ENCODE measurements at places on chromosomes 6 and 20.

- peak; percentile 84 for DNase-seq
- H3K36me3 ChIP-seq = no peaks in the 10 kb centered on the region
- no peak overlapping the region for H3K27ac ChIP-seq
- peaks cover 4% of the 10 kb centered on the region for H3K4me1 ChIP-seq
Measured at GRCh38 chr20:56343861-56344381, 14.9 kb upstream of the FAM210B start.

GRCh38 chr6:85506441-85507093, 56.7 kb downstream of the NT5E start:
- H3K27me3 ChIP-seq = no peaks in the 10 kb centered on the region
- H3K36me3 ChIP-seq = peaks cover 41% of the 10 kb centered on the region
- DNase-seq = no peak
- H3K27ac ChIP-seq = no peak overlapping the region
- no peaks in the 10 kb centered on the region for H3K4me1 ChIP-seq

- no peaks in the 10 kb centered on the region for H3K27me3 ChIP-seq
- H3K4me3 ChIP-seq = no peak overlapping the region
- H3K27ac ChIP-seq = no peak overlapping the region
- H3K4me1 ChIP-seq = peaks cover 17% of the 10 kb centered on the region
- DNase-seq = no peak
Measured at GRCh38 chr6:162173466-162173865, 554.1 kb downstream of the PRKN start.

GRCh38 chr6:1313767-1314503, 2.0 kb downstream of the FOXQ1 start:
- peaks cover 22% of the 10 kb centered on the region for H3K4me1 ChIP-seq
- H3K27ac ChIP-seq = no peak overlapping the region
- H3K27me3 ChIP-seq = peaks cover 57% of the 10 kb centered on the region
- peaks cover 2% of the 10 kb centered on the region for H3K36me3 ChIP-seq
- peak overlapping the region; percentile 56 for H3K4me3 ChIP-seq

GRCh38 chr6:22873513-22874136, 304.3 kb downstream of the HDGFL1 start:
- no peak overlapping the region for H3K4me3 ChIP-seq
- peaks cover 34% of the 10 kb centered on the region for H3K4me1 ChIP-seq
- no peaks in the 10 kb centered on the region for H3K36me3 ChIP-seq
- no peak overlapping the region for H3K27ac ChIP-seq
- H3K27me3 ChIP-seq = no peaks in the 10 kb centered on the region

DNA sequence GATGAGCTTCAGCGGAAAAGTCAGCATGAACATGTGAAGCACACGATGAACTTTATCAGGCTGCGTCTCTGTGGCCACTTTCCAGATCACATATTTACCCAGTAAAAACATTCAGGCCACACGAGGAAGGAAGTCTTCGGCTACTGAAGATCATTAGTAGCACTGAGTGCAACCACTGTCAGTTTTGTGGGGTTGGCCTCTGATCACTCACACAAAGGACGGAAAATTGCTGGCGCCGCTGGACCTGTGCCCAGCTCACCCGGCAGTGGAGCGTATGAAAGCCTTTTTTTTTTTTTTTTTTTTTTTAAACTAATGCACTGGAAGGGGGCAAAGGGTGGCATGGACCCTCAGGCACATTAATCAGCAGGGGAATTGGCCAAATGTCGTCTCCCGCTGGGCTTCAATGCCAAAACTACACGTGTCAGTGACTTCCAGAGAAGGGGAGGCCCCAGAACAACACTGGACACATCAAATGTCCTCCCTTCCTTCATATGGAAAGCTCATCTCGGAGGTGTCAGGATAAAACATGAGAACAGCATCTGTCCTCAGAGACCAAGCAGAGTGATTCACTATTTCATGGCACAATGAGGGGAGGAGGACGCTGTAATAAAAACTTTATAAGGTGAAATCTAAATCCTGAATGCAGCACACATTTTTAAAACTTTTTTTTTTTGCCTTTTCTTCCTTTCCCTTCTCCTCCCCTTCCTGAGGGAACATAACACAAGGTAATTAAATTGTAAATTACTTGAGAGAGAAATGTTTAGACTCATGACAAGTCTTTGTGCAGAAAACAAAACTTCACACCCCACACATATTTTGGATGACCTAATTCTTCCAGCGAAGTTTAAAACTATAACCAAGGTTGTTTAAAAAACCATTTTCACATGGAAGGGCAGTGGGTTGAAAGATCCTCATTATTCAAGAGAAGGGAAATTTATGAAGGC, 223.4 kb downstream of the FOXC1 start:
- no peaks in the 10 kb centered on the region for H3K27me3 ChIP-seq
- DNase-seq = no peak
- peaks cover 57% of the 10 kb centered on the region for H3K4me1 ChIP-seq

DNA sequence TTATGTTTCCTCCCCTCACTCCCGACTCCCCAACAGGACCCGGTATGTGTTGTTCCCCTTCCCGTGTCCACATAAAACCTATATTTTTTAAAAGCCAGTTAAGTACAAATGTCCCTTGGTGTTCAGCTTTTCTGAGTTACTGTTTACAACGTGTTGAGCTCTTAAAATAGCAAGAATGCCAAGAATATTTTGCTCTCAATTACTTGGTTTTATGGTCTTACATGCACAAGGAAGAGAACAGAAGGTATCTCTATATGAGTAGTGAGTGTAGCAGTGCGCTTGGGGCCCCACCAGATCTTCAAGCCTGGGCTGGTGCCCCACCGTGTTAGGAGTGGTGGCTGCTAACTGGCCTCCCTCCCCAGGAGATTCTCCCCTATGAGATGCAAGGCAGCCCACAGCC, 75.3 kb downstream of the RIN2 start:
- DNase-seq = no peak
- H3K27ac ChIP-seq = no peak overlapping the region
- no peak overlapping the region for H3K4me3 ChIP-seq
- no peaks in the 10 kb centered on the region for H3K27me3 ChIP-seq
- H3K36me3 ChIP-seq = peaks cover 8% of the 10 kb centered on the region
- H3K4me1 ChIP-seq = peaks cover 3% of the 10 kb centered on the region

- no peak overlapping the region for H3K27ac ChIP-seq
- H3K4me1 ChIP-seq = peaks cover 30% of the 10 kb centered on the region
- no peaks in the 10 kb centered on the region for H3K27me3 ChIP-seq
Measured at GRCh38 chr6:125018136-125018535, 55.9 kb downstream of the RNF217 start.

GRCh38 chr6:52929321-52930164, 20.0 kb upstream of the GSTA3 start:
- H3K27me3 ChIP-seq = no peaks in the 10 kb centered on the region
- H3K4me1 ChIP-seq = peaks cover 6% of the 10 kb centered on the region
- H3K4me3 ChIP-seq = no peak overlapping the region
- no peaks in the 10 kb centered on the region for H3K36me3 ChIP-seq
- no peak for DNase-seq
- H3K27ac ChIP-seq = peak overlapping the region; percentile 13

- no peak overlapping the region for H3K4me3 ChIP-seq
- peaks cover 5% of the 10 kb centered on the region for H3K4me1 ChIP-seq
- no peak overlapping the region for H3K27ac ChIP-seq
- no peak for DNase-seq
Measured at GRCh38 chr20:15063081-15063480, 725.7 kb upstream of the FLRT3 start.

- H3K27me3 ChIP-seq = no peaks in the 10 kb centered on the region
- H3K36me3 ChIP-seq = no peaks in the 10 kb centered on the region
- H3K27ac ChIP-seq = peak overlapping the region; percentile 93
- DNase-seq = no peak
Measured at GRCh38 chr20:8221887-8222419, 89.9 kb downstream of the PLCB1 start.

GRCh38 chr20:60785785-60786184, 466.3 kb upstream of the CDH4 start:
- no peak for DNase-seq
- H3K27me3 ChIP-seq = no peaks in the 10 kb centered on the region
- H3K4me3 ChIP-seq = no peak overlapping the region
- H3K36me3 ChIP-seq = no peaks in the 10 kb centered on the region
- H3K27ac ChIP-seq = no peak overlapping the region
- H3K4me1 ChIP-seq = no peaks in the 10 kb centered on the region

DNA sequence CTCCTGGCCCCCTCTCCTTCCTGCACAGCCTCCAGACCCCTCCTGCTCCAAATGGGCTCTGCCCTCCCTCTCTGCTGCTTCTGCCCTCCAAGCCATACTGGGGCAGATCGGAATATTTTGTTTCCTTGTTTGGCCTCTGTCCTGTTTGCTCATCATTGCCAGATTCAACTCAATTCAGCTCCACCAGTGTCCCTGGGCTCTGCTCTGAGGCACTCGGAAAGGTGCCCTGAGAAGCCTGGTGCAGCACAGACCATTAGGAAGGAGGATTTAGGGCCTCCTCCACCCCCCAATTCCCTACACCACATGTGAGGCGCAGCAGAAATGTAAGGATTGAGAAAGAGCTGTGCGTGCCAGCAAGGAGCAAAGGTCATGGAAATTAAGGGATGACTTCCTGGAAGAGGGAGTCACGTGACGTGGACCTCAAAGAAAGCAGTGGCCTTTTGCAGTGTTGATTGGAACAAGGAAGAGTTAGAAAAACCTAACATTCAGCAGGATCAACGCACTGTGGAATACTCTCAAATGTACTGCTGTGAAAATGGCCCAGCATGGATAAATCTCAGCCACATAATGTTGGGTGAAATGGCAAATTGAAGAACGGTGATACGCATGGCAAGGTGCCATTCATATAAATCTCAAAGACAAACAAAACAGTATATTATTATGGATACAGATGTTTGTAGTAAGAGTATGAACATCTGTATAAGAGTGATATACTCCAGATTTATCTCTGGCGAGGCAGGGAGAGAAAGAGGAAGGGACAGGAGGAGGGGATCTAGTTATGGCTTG, 229.5 kb upstream of the RNF24 start:
- H3K36me3 ChIP-seq = no peaks in the 10 kb centered on the region
- no peak for DNase-seq
- peaks cover 6% of the 10 kb centered on the region for H3K4me1 ChIP-seq
- H3K4me3 ChIP-seq = no peak overlapping the region
- H3K27me3 ChIP-seq = peaks cover 45% of the 10 kb centered on the region

GRCh38 chr6:29748391-29749307, 25.4 kb downstream of the HLA-F start:
- H3K4me3 ChIP-seq = peak overlapping the region; percentile 88
- H3K4me1 ChIP-seq = peaks cover 23% of the 10 kb centered on the region
- H3K27ac ChIP-seq = peak overlapping the region; percentile 70
- DNase-seq = peak; percentile 89

- no peaks in the 10 kb centered on the region for H3K36me3 ChIP-seq
- no peaks in the 10 kb centered on the region for H3K4me1 ChIP-seq
- DNase-seq = no peak
- peaks cover 24% of the 10 kb centered on the region for H3K27me3 ChIP-seq
- H3K27ac ChIP-seq = no peak overlapping the region
- H3K4me3 ChIP-seq = no peak overlapping the region
Measured at GRCh38 chr6:28558629-28559028, 32.9 kb downstream of the GPX5 start.

DNA sequence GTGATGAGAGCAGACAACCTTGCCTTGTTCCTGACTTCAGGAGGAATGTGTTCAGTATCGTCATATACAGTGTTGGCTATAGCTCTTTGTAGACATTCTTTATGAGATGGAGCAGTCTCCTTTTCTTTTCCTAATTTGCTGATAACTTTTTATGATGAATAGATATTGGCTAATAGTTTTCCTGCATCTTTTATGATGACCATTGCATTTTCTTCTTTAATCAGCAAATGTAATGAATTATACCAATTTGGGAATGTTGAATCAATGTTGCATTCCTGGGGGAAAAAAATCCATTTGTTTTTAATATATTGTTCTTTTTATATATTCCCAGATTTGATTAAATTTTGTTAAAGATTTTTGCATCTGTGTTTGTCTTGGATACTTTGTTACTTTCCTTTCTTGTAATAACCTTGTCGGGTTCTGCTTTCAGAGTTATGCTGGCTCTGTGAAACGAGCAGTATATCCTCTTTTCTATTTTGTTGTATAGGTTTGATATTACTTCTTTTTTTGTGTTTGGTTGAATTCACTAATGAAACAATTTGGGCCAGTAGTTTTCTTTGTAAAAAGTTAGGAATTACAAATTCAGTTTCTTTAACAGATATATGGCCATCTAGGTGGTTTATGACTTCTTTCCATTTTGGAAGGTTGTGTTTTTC, 23.9 kb downstream of the KDM1B start:
- no peak overlapping the region for H3K4me3 ChIP-seq
- H3K27ac ChIP-seq = no peak overlapping the region
- peaks cover 2% of the 10 kb centered on the region for H3K4me1 ChIP-seq
- peaks cover 32% of the 10 kb centered on the region for H3K36me3 ChIP-seq
- no peak for DNase-seq
- no peaks in the 10 kb centered on the region for H3K27me3 ChIP-seq

DNA sequence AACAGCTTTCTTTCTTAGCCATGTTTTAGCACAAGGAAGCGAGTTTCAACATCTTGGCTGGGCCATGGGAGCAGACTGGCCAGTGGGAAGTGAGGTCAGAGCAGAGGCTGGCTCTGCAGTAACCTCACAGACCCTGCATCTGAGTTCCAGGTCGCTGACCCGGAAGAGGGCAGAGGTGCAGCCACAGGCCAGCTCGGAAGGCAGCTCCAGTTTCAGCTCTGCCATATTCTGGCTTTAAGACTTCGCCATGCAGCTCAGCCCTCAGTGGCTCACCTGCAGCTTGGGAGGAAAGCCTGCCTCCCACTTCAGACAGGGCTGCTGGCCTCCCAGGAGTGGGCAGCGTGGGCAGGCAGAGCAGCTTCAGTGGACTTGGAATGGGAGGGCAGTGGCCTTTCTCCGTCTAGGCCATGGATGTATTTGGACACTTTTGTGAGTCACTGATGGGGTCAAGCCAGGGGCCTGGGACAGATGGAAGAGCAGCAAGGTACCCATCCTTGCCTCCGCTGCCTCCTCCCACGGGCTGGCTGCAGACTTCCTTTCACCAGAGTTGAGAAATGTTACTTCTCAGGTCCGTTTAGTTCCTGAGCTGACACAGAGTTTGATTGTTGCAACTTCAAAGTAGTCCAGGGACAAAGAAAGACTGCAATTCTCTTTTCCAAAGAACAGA, 18.5 kb downstream of the CST8 start:
- no peaks in the 10 kb centered on the region for H3K36me3 ChIP-seq
- no peak for DNase-seq
- no peaks in the 10 kb centered on the region for H3K4me1 ChIP-seq
- peaks cover 12% of the 10 kb centered on the region for H3K27me3 ChIP-seq

GRCh38 chr20:64130271-64130670, 22.9 kb upstream of the NPBWR2 start:
- H3K4me1 ChIP-seq = no peaks in the 10 kb centered on the region
- peaks cover 19% of the 10 kb centered on the region for H3K27me3 ChIP-seq
- H3K27ac ChIP-seq = no peak overlapping the region
- no peak overlapping the region for H3K4me3 ChIP-seq
- no peaks in the 10 kb centered on the region for H3K36me3 ChIP-seq

- H3K27ac ChIP-seq = no peak overlapping the region
- peaks cover 13% of the 10 kb centered on the region for H3K27me3 ChIP-seq
- H3K36me3 ChIP-seq = no peaks in the 10 kb centered on the region
- no peak for DNase-seq
- H3K4me3 ChIP-seq = no peak overlapping the region
Measured at GRCh38 chr20:22430154-22430745, 154.1 kb downstream of the FOXA2 start.

Data from osteocyte (in vitro differentiated cells).